ENCODE measurements at places on chromosomes 13 and 19. TPM values are rescaled to one million over a fixed set of nuclear protein-coding genes. Genes with fewer than 3 reads are reported as not detected.
A peak's percentile ranks its signal among the peaks of the same experiment; 100 is the strongest.

GRCh38 chr13:73961181-73961580, 173.0 kb downstream of the KLF12 start:
- DNase-seq = no peak

DNA sequence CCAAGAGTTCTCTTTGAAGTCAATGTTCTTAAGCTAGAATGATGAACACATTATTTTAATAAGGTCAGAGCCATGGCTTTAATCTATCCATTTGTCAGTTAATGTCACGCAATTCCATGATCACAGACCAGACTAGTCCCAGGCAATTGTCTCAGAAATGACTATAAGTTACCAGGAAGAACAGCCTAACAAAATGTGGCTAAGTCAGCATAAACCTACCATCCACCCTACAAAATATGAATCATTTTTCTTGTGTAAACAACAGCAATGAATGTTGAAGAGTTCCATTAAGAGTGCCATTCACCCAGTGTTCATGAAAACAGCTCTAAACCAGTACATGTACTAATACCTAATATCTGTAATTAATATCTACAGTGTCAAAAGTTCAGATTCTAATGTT, 127.5 kb downstream of the KCTD12 start:
- no peak for DNase-seq

DNA sequence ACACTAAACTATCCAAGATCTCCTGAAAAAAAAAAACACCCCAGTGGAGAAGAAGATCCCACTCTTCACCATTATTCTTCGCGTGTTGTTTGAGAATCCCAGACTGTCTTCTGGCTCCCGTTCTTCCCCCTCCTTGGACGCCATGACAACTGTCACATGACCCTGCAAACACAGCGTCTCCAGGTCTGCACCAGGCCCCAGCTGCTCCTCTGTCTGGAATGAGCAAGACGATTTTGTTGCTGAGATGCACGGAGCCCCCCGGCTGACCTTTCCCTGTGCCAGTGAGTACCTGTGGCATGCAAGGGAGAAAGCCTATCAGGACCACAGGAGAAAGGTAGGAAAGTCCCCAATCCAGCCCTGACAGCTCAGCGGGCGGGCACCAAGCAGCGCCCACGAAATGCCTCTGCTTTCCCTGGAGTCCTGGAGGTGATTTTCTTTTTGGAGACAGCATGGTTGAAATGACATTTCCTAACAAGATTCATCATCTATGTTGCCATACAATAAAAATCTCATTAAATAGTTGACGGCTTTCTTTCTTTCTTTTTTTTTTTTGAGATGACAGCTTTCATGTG, at the start of gene CFAP97D2:
TSS of gene CFAP97D2 (plus strand) at position 171 of the 572 bp plus-strand sequence. CDS start at position 245, 74 bp downstream.
- DNase-seq = no peak

DNA sequence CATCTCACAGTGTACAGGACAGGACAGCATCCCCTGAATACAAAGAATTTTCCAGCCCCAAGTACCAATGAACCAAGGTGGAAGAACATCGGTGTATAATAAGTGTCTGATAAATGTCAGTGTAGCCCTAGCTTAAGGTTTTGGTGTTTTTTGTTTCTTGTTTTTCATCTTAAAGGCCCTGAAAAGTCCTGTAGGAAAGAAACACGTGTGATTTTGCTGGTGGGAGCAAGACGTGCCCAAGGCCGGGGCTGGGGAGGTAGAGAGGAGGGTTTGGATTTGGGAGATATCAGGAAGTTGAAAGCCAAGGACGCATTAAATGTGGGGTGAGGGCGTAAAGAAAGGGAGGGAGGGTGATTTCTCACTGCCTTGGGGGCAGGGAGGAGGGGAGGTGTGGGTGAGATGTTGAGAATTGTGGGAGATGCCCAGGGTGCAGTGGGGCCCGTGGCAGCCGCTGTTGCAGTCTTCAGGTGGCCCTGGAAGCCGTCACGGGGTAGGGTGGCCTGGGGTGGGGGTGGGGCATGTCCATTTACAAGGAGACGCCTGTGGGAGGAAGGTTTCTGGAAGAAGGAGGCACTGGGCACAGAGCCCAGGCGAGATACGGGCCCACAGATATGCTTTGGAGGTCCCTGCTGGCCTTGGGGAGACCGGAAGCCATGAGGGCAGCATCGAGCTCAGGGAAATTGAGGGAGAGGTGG, 6.7 kb downstream of the CAMSAP3 start:
- no peak for DNase-seq

DNA sequence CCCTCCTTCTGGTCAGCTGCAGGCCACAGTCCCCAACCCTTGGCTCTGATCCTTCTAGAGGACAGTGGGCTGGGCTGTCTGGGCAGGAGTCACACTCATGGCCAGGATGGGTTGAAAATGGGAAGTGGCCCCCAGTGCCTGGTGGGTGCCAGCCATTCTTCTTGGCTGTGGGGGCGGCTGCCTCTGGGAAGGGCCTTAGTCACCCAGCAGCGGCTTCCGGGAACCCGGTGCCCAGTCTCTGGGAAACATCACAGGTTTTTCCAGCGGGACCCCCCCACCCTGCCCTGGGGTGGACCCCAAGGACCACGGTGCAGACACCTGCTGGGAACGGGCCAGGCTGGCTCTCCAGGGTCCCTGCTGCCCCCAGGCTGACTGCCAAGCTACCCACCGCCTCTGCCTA, 27.3 kb upstream of the SLC7A10 start:
- DNase-seq = no peak

DNA sequence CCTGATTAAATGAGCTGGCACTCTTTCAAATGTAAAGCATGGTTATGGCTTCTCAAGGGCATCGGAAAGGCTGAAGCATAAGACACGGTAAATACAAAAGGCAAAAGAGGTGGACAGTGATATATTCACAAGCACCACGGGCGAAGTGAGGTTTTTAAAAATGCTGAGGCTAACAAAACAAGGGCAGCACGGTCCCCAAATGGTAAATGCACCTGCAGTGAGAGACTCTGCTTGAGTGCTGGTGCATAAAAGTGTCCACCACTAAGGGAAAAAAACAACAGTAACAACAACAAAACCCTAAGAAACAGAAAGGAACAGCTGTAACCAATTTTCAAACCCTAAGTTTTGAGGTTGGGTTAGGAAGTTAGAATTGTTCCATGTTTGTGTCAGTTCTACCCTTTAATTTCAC, 234.9 kb downstream of the PCDH9 start:
- DNase-seq = no peak

- DNase-seq = no peak
Observed at GRCh38 chr13:98978280-98978679, 416 bp upstream of the DOCK9 start.

GRCh38 chr13:105177265-105177900, 1358.1 kb downstream of the EFNB2 start:
- DNase-seq = no peak

DNA sequence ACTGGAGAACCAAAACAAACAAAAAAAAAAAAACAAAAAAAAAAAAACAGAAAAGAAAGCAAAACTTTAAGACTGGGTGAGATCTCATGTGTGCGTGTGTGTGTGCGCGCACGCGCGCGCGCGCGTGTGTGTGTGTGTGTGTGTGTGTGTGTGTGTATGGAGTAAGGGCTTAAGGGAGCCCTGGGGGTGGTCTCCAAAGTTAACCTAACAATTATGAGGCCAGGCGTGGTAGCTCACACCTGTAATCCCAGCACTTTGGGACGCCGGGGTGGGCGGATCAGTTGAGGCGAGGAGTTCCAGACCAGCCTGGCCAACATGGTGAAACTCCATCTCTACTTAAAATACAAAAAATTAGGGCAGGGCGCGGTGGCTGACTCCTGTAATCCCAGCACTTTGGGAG, 46.7 kb downstream of the CYP4F22 start:
- no peak for DNase-seq

DNA sequence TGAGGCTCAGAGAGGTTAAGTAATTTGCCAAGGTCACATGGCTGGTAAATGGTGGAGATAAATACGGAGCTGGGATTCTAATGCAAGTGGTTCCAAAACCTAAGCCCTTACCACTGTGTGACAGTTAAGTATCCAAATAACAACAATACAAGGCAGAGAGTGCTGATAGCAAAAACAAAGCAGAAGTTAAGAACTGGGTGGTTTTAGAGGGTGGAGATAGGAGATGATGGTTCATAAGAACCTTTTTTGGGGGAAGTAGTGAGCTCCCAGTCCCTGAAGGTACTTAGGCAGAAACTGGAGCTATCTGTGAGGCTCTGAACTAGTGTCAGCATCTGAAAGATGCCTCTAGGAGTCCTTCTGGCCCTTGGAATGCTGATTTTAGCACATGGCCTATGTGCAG, 56.2 kb upstream of the UBE2L5 start:
- DNase-seq = no peak

- DNase-seq = no peak
Observed at GRCh38 chr13:37934339-37935191, 65.0 kb upstream of the TRPC4 start.

GRCh38 chr13:23915308-23915707, 18.0 kb upstream of the C1QTNF9B start:
- DNase-seq = no peak

GRCh38 chr19:38852231-38853044, 2.7 kb upstream of the HNRNPL start:
- DNase-seq = peak; percentile 84

GRCh38 chr13:27665333-27665732, 43.6 kb downstream of the POLR1D start:
- no peak for DNase-seq

DNA sequence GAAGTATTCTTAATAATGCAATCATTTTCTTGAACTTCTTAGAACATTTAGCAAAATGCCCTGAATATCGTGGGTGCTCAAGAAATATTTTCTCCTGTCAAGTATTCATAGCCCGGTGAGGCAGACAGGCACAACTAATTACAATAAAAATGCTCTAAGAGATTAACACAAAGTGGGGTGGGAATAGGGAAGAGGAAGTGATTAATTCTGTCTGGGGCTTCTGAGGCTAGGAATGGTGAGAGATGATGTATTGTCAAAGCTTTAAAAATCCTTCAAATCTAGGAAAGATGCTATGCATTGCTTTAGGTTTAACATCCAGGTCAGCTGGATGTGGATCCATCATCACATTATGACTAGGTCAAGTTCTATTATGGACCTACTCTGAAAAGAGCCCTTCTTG, 66.9 kb upstream of the POSTN start:
- DNase-seq = no peak

DNA sequence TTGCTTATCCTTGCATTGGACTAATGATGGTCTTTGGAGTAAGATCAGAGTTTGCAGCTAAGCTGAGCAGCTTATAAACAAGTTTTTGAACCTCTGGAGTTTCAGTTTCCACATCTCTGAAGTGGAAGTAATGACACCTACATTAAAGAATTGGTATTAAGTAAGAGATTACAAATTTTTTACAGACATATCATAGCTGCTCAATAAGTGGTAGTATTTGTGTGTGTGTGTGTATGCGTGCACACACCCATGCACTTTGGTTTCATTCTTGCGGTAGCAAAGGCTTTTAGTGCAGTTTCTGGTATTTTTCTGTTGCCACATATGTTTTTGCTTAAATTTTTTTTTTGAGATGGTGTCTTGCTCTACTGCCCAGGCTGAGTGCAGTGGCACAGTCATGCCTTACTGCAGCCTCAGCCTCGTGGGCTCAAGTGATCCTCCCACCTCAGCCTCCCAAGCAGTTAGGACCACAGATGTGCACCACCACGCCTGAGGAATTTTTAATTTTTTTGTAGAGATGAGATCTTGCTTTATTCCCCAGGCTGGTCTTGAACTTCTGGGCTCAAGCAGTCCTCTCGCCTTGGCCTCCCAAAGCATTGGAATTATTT, 4.5 kb downstream of the NAA16 start:
- no peak for DNase-seq

DNA sequence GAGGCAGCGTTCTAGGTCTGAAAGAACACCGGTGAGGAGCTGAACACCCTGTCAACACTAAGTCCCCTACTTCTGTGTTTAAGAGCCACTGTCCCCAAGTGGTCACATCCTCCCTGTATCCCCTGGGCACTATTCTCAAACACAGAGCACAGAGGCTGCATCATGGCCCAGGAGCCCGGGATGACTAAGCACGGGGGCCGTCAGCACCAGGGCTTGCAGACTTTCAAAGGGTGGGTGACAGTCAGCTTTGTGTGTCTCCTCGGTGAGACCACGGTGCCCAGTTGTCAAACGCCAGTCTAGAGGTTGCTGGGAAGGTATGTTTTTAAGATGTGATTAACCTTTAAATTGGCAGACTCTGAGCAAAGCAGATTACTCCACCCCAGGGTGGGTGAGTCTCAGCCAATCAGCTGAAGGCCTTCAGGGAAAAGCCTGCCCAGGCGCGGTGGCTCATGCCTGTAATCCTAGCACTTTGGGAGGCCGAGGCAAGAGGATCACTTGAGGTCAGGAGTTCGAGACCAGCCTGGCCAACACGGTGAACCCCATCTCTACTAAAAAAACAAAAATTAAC, 8.0 kb downstream of the MAP2K2 start:
- DNase-seq = no peak

- DNase-seq = no peak
Observed at GRCh38 chr19:44972802-44973201, 17.6 kb downstream of the CLPTM1 start.

DNA sequence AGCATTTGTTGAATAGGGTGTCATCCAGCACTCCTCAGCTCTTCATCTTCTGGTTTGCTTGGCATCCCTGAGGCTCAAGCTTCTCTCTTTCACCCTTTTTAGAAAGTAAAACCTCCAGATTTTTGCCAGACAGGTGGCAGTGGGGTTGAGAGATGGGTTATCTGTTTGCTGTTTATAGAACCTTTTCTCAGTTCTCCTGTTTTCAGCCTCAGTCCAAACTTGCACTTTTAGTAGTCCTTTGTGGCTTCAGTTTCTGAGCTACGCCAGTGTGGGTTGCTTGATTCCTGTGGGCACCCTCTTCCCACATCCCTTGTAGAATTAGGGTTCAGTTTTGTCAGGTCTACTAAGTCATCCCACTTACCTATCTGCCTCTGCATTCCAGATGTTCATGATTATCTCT, 147.9 kb downstream of the PAN3 start:
- no peak for DNase-seq

- peak; percentile 98 for DNase-seq
Observed at GRCh38 chr19:1848399-1849131, at the start of gene REXO1. TSS of gene REXO1 (minus strand) at chr19:1848483. CDS start at chr19:1848358, 125 bp downstream.

ASF1B gene
- total RNA-seq = 75.0 TPM

BCL3 gene
- total RNA-seq = 30.5 TPM

MAB21L1 gene
- not detected for total RNA-seq

LPAR2 gene
- total RNA-seq = 23.6 TPM

ZNF471 gene
- 0.95 TPM for total RNA-seq

SIGLEC12 gene
- 1.0 TPM for total RNA-seq

TNFSF9 gene
- 12.1 TPM for total RNA-seq

CYP4F8 gene
- not detected for total RNA-seq

APOC4 gene
- not detected for total RNA-seq

PLPP2 gene
- not detected for total RNA-seq

Measured in CD8-positive, alpha-beta memory T cell (primary cell).